ENCODE measurements at places on chromosomes 4 and X. TPM values are rescaled to one million over a fixed set of nuclear protein-coding genes. Genes with fewer than 3 reads are reported as not detected.

Gene FABP2
- not detected for total RNA-seq

DNA sequence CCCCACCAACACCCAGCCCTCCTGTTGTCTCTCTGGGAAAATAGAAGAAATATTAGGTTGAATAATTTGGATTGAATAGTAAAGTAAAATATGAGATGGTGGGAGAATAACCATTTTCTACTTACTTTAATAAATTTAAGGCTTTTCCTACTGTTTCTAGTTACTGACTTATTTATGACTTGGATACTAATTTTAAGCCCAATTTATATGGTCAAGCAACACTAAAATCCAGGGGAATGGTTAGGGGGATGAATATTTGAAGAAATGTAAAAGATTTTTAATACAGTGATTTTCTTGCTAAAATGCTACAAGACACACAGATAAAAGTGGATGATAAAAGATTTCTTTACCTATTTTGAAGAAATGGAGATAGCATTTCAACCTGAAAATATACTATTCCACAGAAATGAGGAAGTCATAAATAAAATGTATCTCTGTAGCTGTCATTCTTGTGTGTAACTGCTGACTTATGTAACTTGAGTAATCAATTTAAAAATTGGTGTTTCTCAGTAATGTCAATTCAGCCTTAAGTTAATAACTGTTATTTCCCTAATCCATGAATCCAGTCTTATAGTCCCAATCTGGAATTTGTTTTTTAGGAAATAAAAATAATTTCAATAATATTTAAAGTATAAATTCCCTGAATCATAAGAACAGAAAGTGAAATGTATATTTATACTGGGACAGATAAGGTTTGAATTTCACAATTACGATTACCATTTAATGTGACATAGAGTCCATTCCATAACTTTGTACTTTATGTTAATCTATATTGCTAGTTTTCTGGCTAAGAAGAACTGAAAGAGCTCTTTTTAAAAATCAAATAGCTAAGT lies 24.3 kb upstream of the IL2 start:
- no peaks in the 10 kb centered on the region for H3K27me3 ChIP-seq
- DNase-seq, result no peak
- H3K27ac ChIP-seq, result no peak overlapping the region

DNA sequence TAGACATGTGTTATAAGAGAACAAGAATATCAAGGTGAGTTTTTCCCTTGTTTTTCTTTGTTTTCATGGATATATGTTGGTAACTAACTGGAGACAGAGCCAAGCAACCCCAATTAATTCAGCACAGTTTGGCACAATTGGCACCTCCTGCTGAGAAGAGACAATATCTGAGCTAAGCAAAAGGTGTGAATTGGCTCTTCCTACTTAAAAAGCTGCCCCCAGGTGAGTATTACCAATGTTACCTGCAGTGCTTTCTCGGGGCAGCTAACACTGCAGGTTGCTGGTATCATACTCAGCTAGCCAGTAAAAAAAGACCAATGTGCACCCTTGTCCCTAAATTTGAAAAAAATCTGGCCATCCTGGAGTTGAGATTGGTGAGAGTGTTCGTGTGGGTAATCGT lies 871.2 kb upstream of the TENM3 start:
- no peak overlapping the region for H3K27ac ChIP-seq
- DNase-seq, result no peak
- no peaks in the 10 kb centered on the region for H3K27me3 ChIP-seq
- H3K4me3 ChIP-seq, result no peak overlapping the region

Gene TACC3
- 201 TPM for total RNA-seq

Gene SPANXD
- not detected for total RNA-seq

GRCh38 chr4:31041385-31041784 lies 321.2 kb downstream of the PCDH7 start:
- DNase-seq, result no peak

Gene HTRA3
- total RNA-seq, result not detected

DNA sequence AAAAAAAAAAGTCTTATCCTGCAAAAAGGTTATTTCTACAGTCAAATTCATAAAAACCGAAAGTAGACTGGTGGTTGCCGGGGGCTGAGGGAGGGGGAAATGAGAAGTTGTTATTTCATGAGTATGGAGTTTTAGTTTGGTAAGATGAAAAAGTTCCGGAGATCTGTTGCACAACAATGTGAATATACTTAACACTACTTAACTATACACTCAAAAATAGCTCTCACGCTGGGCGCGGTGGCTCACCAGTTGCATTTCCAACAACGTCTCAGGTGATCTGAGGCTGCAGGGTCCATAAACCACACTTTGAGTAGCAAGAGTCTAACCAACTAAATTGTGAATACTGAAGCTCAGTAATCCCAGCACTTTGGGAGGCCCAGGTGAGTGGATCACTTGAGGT lies 52.4 kb downstream of the ANOS1 start:
- H3K4me3 ChIP-seq, result no peak overlapping the region
- DNase-seq, result no peak
- no peaks in the 10 kb centered on the region for H3K4me1 ChIP-seq
- H3K27ac ChIP-seq, result no peak overlapping the region
- H3K27me3 ChIP-seq, result no peaks in the 10 kb centered on the region

- H3K4me3 ChIP-seq, result no peak overlapping the region
- no peaks in the 10 kb centered on the region for H3K36me3 ChIP-seq
- H3K27ac ChIP-seq, result no peak overlapping the region
- peaks cover 2% of the 10 kb centered on the region for H3K27me3 ChIP-seq
These were observed 81.1 kb upstream of the SH3RF1 start for GRCh38 chr4:169351872-169352271.

Data from activated CD4-positive, alpha-beta memory T cell treated with anti-CD3 and anti-CD28 coated beads for 36 hours (primary cell).